8988T (cell line): ENCODE measurements at places on chromosomes 6 and 20.

DNA sequence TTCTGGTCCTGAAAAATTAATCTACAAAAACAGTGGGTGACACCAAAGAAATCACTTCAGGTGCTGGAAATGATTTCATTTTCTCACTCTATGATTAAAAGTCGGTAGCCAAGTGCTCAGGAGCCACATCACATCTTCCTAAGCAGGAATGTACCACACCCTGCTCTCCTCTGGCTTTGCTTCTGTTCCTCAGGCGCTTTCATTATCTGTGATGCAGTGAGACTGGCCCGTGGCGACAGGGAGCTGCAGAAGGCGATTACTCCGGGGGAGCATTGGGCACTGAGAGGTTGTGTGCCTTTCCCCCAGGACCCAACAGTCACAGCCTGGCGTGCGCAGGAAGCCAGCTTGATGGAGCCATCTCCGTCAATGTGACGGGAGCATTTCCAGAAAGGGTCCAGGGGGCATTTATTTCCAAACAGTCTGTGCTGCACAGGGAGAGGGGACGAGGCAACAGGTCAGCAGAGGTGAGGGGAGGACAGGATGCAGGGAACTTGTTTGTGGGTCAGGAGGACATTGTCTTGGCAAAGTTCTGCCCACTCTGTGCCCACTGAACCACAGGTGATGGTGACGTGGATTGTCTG is 5.6 kb upstream of the ZNF831 start:
- no peak for DNase-seq

DNA sequence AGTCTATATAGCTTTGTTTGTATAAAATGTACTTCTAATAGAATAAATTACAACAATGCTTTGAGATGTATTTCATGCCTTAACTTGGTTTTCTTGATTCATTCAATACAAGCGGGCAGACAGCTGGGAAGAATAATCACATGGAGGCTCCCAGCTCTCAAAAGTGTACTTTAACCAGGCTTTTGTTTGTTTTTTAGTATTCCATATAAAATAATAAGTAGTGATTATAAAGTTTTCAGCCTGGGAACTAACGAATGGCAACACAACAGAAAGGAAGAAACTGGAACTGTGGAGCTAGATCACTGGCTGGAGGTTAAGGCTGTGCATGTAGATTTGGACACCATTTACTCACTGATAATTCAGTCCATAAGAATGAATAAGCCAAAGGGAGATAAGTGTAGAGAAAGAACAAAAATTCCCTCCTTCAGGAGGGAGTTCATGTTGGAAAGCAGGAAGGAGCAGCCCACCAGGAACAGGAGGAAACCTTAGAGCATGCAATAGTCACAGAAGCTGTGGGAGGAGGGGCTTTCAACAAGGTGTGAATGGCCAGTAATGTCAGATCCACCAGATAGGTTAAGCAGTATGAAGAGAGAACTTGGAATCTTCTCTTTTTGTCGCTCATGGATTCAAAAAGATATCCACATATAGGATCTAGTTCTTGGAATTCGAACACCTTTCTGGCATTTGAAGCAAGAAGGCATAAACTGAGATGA is 41.2 kb upstream of the SLC35D3 start:
- DNase-seq: no peak

DNA sequence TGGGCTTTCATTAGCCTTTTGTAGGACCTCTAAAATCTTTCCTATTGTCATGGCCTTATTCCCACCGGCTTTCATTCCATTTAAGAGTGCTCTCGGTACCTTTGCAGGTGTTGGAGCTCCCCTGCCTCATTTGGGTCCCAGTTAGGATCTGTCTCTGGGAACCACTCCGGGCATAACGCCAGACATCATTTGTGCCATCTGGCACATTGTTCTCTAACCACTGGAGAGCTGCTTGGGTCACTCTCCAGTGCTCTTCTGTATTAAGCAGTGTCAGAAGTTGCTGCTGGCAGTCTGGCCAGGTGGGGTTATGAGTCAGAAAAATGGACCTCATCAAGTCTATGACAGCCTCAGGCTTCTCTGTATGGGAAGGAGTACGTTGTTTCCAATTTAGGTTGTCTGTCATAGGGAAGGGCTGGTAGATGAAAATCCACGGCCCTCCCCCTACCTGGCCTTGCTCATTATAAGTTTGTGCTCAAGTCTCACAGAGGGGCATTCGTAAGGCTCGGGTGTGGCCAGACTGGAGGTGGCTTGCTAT is 62.9 kb upstream of the MOCS1 start:
- DNase-seq: no peak

GRCh38 chr20:61735503-61735785 is 330.2 kb downstream of the TAF4 start:
- DNase-seq: no peak

GRCh38 chr20:44811150-44811685 is 872 bp upstream of the RIMS4 start:
- no peak for DNase-seq

GRCh38 chr6:97813889-97814567 is 531.0 kb upstream of the MMS22L start:
- DNase-seq: no peak
